Activated naive CD8-positive, alpha-beta T cell treated with anti-CD3 and anti-CD28 coated beads for 36 hours (primary cell): ENCODE measurements at places on chromosomes 2 and 18. TPM values are rescaled to one million over a fixed set of nuclear protein-coding genes. Genes with fewer than 3 reads are reported as not detected.

DNA sequence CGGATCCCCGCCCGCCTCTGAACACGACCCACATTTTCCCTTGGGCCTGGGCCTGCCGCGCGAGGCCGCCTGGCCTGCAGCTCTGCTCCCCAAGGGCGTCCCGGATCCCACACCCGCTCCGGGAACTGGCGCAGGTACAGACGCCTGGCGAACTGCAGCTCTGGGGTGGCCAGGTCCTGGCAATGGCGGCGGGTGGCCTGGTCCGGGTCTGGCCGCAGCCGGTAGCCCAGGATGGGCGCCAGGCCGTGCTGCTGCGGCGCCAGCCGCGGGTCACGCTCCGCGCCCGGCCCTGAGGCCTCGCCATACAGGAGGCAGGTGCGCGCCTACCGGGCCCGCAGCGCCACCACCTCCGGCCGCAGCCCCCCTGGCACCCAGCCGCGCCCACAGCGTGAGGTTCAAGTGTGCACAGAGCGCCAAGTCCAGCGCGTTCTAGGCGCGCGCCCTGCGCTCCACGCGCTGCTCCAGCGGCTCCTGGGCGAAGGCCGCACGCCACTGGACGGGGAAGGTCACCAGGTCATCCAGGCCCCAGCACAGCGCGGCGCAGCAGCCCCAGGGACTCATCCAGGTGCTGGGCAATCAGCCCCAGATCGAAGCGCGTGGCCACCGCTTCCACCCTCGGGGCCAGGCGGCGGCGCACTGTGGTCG is 9.5 kb downstream of the AQP12A start:
- no peak for DNase-seq
- no peaks in the 10 kb centered on the region for H3K36me3 ChIP-seq
- H3K27ac ChIP-seq = no peak overlapping the region
- peaks cover 22% of the 10 kb centered on the region for H3K27me3 ChIP-seq
- H3K4me1 ChIP-seq = peaks cover 12% of the 10 kb centered on the region

DNA sequence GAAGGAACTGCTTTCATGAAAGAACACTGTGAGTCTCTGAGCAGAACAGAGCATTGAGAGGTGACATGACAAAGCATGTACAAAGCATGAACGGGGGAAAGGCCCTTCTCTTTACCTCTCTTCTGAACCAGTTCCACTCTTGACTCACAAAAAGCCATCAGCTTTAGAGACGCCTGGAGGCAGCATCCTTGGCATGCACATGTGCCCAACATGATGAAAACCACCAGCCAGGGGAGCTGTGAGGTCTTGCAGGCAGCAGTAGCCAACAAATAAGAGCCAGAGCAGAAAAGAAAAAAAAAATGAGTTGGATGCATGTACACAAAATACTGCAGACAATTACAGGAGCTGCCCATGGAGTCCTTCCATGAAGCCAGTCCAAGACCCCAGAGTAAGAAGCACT is 95.5 kb upstream of the AGAP1 start:
- peaks cover 19% of the 10 kb centered on the region for H3K27me3 ChIP-seq
- DNase-seq = no peak
- H3K4me3 ChIP-seq = no peak overlapping the region
- H3K4me1 ChIP-seq = no peaks in the 10 kb centered on the region
- H3K27ac ChIP-seq = no peak overlapping the region

Gene UGT1A10
- not detected for total RNA-seq

Gene BCL11A
- 1.8 TPM for total RNA-seq

Gene C2orf15
- total RNA-seq = 1.0 TPM

Gene TUBA4A
- 212 TPM for total RNA-seq

Gene MLPH
- total RNA-seq = not detected

DNA sequence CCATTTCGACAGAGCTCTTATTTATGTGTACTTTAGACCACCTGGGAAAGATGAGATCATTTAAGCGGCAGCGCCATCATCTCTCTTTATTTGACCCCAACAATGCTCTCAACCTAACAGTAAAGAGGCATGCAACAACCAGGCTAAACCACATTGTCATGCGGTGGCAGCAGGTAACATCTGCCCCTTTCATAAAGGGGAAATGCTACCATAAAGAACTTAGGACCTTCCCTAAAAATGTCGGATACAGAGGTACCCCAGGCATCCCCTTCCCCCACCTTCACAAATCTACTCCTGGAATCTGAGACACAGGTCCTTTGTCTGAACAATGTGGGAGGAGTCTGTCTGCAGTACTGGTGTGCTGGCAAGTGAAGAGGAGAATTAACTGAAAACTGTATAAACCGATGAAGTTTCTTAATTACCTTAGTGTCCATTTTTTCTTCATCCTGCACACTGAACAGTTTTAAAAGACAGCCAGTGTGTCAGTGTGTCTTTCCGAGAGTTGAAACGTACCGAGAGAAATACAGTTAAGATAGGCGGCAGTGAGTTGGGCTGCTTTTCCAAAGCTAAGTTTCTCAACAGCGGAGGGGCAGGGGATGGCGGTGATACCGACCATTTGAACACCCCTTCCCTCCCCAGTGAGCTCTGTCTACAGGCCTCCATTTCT is 1.9 kb downstream of the MEX3C start:
- peak overlapping the region; percentile 95 for H3K27ac ChIP-seq
- peaks cover 39% of the 10 kb centered on the region for H3K36me3 ChIP-seq
- peaks cover 38% of the 10 kb centered on the region for H3K4me1 ChIP-seq
- H3K4me3 ChIP-seq = peak overlapping the region; percentile 97

Gene PMAIP1
- 83.4 TPM for total RNA-seq

Gene STK11IP
- 24.5 TPM for total RNA-seq

GRCh38 chr18:10299643-10300042 is 154.8 kb upstream of the APCDD1 start:
- H3K27me3 ChIP-seq = no peaks in the 10 kb centered on the region
- no peaks in the 10 kb centered on the region for H3K36me3 ChIP-seq
- H3K4me1 ChIP-seq = no peaks in the 10 kb centered on the region
- no peak overlapping the region for H3K4me3 ChIP-seq

DNA sequence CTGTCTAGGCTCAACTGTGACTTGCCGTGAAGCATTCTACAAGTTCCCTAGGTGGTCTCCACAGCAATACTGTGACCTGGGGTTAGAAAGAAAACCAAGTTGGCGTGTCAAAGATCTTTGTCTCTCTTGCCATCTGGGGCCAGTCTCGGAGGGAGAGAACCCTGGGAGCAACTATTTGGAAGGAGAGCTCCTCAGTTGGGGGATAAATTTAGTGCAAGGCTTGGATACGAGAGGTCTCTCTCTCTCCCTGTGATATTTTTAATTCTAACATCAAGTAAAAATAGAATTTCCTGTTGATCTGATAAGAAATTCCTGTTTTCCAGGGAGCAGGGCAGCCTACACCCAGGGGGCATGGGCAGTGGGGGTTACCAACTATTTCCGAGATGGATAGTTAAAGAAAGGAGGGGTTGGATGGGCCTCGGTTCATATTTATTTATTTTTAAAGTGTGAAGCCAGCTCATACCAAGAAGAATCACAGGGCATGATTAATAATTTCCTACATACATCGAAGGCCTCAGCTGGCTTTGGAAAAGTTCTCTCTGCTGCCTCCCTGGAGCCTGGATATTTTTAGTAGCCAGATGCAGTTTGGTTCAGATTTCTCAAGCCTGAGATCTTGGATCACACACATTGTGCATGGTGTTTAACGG is 62.8 kb downstream of the EHD3 start:
- peaks cover 3% of the 10 kb centered on the region for H3K27me3 ChIP-seq
- no peak overlapping the region for H3K4me3 ChIP-seq
- no peak for DNase-seq
- no peaks in the 10 kb centered on the region for H3K4me1 ChIP-seq
- no peak overlapping the region for H3K27ac ChIP-seq
- no peaks in the 10 kb centered on the region for H3K36me3 ChIP-seq

DNA sequence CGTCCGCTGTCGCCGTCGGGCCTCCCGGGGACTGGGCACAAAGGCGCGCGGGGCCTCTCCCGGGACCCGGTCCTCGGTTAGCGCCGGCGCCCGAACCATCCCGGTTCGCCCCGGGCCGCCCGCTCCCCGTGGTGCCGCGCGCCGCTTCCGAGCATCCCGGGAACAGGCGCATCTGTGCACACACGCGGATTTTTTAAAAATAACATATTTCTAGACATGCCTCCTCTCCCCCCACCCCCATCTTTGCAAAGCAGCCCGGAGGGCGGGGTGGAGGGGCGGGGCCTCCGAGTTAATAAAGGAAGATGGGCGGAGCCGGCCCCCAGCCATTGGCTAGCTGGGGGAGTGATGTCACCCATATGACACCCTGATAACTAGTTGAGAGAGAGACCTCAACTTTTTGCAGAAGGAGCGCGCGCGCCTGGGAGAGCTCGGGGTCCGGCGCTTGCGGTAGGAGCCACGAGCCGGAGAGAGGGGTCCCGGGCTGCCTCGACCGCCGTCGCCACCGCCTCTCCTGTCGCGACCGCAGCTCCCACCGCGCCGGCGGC is at the start of gene SOX11:
SOX11 (plus strand) TSS at position 400 of the 545 bp plus-strand sequence. CDS start 338 bp downstream, outside the sequence.
- H3K4me1 ChIP-seq = peaks cover 3% of the 10 kb centered on the region
- peaks cover 79% of the 10 kb centered on the region for H3K27me3 ChIP-seq
- H3K27ac ChIP-seq = peak within 1 kb of the TSS; percentile 29
- H3K36me3 ChIP-seq = peaks cover 1% of the 10 kb centered on the region
- no peak within 1 kb of the TSS for H3K4me3 ChIP-seq
- DNase-seq = peak; percentile 8

Gene KCNF1
- not detected for total RNA-seq

Gene PFN4
- total RNA-seq = 0.26 TPM

DNA sequence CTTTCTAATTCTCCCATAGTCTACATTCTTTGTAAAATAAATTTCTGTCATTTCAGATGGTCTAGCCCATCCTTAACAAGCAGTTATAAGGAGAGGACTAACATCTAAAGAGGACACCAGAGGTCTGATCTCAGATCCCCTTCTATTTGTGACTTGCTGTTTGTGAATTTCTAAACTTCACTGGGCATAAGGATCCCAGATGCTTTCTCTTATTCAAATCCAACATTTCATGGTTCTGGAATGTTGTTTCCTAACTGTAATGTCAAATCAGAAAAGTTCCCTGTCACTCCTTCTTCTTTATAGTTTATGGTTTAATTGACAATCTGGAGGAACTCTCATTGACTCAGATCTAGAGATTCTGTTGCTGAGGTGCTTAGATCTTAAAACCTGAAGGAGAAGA is 430.2 kb downstream of the MEIS1 start:
- peaks cover 5% of the 10 kb centered on the region for H3K27me3 ChIP-seq
- no peak for DNase-seq
- no peaks in the 10 kb centered on the region for H3K36me3 ChIP-seq
- no peak overlapping the region for H3K27ac ChIP-seq

Gene POTEI
- total RNA-seq = not detected
